Fibroblast of skin of left biceps (primary cell): ENCODE measurements at places on chromosomes 2 and 18.
A peak's percentile ranks its signal among the peaks of the same experiment; 100 is the strongest.

GRCh38 chr18:2687390-2688001, 32.0 kb downstream of the SMCHD1 start:
- no peak for DNase-seq

DNA sequence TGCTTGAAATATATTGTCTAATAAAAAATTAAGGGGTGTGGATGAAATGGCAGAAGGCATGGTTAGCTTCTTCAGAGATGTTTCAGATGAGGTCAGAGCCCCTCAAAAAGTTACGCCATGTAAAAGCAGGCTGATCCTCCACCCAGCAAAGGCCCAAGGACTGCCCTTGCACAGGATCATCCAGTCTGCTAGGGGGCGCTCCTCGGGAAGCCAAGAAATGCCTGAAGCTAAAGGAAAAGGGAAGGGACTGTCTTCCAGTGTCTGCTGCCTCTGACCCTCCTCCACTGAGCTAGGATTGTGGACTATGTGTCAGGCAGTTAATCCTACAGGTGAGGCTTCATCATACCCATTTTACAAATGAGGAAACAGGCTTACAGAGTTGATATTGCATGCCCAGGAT, 33.8 kb upstream of the TEX51 start:
- no peak for DNase-seq

DNA sequence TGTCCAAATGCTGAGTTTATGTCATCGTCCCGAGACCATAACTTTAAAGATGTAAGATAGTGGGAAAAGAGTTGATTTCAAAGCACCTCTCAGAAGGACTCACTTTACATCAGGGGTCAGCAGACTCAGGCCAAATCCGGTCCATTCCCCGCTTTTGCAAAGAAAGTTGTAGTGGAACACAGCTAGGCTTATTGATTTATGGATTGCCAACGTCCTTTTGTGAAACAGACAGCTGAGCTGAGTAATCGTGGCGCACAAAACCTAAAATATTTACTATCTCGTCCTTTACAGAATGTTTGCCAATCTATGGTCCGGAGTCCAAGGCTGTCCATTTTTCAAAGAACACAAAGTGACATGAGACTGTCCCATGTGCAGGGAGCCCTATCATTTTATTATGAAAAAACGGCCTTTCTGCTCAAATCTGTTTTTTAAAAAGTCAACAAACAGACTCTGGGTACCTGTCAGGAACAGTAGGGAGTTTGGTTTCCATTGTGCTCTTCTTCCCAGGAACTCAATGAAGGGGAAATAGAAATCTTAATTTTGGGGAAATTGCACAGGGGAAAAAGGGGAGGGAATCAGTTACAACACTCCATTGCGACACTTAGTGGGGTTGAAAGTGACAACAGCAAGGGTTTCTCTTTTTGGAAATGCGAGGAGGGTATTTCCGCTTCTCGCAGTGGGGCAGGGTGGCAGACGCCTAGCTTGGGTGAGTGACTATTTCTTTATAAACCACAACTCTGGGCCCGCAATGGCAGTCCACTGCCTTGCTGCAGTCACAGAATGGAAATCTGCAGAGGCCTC, at the start of gene IL1RN:
TSS of gene IL1RN (plus strand) at position 754 of the 801 bp plus-strand sequence. CDS start at position 781, 27 bp downstream.
- DNase-seq: no peak

- DNase-seq: peak; percentile 74
These were observed 109.5 kb downstream of the CDC42EP3 start for GRCh38 chr2:37561615-37562569.

- DNase-seq: no peak
These were observed 168.3 kb downstream of the OTX1 start for GRCh38 chr2:63218800-63219526.

DNA sequence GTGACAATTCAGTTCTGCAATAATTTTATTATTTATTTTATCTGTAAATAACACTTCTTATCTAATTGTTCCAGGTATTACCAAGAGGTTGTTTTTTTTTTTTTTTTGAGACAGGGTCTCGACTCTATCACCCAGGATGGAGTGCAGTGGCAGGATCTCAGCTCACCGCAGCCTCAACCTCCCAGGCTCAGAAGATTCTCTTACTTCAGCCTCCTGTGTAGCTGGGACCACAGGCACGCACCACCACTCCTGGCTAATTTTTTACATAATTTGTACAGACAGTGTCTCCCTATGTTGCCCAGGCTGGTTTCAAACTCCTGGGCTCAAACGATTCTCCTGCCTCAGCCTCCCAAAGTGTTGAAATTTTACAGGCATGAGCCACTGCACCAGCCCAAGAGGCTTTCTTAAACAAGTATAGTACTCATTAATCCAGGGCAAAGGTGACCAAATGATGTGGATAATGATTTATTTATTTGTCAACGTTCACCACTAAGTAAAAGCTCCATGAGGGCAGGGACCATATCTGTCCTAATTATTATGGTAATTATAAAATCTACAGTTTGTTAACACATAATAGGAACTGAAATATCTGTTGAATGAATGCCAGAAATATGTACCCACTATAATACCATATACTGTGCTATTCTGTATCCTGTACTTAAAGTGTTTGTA, 12.0 kb downstream of the STK17B start:
- DNase-seq: no peak

- peak; percentile 46 for DNase-seq
These were observed 449.5 kb upstream of the HNRNPA3 start for GRCh38 chr2:176763130-176763529.

- no peak for DNase-seq
These were observed 144.2 kb upstream of the DLGAP1 start for GRCh38 chr18:4599312-4599711.

GRCh38 chr18:463403-463802, 37.1 kb downstream of the COLEC12 start:
- DNase-seq: no peak

DNA sequence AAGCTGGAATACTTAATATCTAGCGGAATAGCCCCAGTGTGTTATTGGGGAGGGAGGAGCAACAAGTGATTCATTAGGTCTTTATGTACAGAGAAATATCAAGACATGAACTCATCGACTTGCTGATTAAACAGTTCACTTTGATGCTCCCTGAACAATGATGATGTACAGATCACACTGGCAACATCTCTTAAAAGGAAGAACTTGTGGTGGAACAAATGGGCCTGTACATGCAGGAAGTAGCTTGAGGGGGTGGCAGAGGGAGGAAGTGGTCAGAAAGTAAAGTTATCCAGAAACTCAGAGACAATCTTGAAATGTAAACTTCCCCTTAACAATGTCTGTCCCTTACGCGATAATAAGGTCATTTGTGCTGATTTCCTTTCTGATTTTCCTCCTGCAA, 90.5 kb downstream of the NXPH2 start:
- no peak for DNase-seq

- no peak for DNase-seq
These were observed 14.9 kb upstream of the ACKR3 start for GRCh38 chr2:236554629-236555282.
